Skeletal muscle cell (primary cell): ENCODE measurements at places on chromosomes 4 and X.

DNA sequence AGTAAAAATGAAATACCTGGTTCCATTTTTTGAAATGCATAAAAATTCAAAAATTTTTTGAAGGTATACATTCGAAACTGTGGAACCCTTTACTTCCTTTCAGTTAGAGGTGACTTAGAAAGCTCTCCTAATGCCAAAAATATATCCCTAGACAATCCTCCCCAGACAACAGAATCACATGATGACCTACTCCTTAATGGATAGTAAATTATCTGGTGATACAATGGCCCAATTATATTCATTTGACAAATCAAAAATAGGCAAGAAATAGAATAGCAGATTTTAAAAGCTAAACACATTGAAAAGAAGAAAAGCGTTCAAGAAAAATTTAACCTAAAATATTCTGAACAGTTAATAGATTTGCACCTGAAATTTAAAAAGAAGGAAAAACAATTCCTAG is 3.5 kb upstream of the UGT2A2 start:
- DNase-seq: no peak

- no peak for DNase-seq
Measured at GRCh38 chr4:14659286-14659685, 343.0 kb upstream of the CPEB2 start.

DNA sequence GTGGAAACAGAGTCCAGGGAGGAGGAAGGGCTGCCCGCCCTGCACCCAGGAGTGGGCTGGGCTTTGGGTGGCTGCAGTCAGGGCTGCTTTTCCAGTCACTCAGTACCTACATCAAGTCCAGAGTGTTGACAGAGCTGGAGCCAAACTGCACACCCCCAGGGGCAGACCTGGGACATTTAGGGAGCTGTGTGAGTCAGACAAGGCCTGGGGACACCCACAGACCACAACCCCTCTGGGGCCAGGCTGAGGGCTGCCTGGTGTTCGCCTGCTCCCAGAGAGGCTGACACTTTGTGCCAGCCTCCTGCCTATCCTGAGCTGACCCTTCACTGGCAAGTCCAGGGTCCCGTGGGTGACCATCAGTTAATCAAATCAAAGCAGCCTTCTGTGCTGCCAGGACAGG is 240.0 kb downstream of the BCOR start:
- DNase-seq: no peak

DNA sequence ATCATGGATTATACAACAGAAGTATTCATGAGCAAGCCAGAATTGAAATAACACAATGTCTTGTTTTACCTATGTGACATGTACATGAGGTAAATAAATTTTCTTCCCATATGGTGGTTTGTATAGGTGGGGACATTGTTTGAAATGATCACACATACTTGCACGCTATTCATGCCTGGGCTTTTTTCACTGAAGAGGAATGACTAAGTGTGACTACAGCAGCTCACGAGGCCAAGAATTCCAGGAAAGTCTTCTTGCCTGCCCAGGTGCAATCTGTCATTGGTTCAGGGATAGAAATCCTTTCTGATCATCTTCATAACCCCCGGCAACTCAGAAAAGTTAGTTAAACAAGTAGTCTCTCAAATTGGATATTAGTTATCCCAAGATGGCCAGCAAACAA is 36.3 kb upstream of the AREG start:
- DNase-seq: no peak

- DNase-seq: no peak
Measured at GRCh38 chrX:37684426-37684825, 1.2 kb upstream of the XK start.

- no peak for DNase-seq
Measured at GRCh38 chr4:187413564-187414358, 581.8 kb upstream of the ZFP42 start.

- DNase-seq: no peak
Measured at GRCh38 chr4:63155561-63155960, 1253.7 kb downstream of the TECRL start.

GRCh38 chrX:137707348-137707747 is 141.4 kb downstream of the ZIC3 start:
- DNase-seq: no peak

GRCh38 chr4:82621251-82621650 is 59.5 kb upstream of the TMEM150C start:
- no peak for DNase-seq

DNA sequence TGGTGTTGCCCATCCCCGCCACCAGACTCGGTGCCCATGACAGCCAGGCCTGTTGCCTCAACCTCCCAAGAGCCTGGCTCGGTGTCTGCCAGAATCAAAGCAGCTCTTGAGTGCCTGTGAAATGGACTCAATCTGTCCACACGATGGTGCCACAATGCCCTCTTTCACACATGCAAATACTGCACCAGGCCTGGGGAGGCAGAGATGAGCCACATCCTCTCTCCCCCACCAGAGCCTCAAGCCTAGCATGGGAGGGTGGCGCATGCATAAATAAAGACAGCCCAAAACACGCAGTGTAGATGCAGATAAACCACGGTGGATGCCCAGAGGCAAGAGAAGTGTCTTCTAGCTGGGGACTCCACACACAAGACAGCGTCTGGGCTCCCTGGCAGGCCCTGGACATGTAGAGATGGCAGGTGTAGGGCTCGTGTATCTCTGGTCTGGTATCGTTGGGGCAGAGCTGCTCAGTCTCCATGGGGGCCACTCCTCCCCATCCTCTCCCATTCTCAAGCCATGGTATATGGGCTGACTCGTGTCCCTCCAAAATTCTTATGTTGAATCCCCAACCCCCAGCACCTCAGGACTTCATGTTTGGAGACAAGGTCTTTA is 65.6 kb downstream of the JAKMIP1 start:
- no peak for DNase-seq

DNA sequence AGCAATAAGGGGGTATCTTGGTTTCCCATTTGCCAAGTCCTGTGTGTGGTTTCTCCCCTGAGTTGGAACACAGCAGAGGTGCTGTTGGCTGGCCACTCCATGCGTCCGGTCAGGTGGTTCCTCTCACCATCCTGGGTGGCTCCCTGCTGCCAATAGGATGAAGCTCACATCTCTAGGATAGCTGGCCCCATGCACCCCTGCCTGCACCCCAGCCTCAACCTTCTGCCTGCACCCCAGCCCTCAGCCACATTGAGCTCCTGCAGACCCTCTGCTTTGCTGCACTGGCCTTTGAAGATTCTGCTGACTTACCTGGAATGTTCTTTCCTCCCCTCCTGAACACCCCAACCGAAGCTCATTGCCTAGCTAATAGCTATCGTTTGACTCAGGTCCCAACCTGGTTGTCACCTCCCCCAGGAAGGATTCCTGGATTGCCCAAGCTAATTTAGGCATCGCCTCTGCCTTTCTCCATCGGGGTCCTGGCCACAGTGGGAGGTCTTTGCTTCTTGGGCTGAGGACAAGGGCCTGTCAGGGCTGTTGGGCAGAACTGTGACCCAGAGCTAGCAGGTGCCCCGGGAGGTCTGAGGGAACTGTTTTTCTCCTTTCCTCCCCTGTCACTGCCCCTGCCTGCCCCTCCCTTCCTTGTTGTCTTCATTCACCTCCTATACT is 36.6 kb upstream of the GRPEL1 start:
- DNase-seq: no peak

- DNase-seq: no peak
Measured at GRCh38 chr4:42262701-42263490, 110.4 kb upstream of the BEND4 start.
